ENCODE measurements at places on chromosomes 1 and 21.

DNA sequence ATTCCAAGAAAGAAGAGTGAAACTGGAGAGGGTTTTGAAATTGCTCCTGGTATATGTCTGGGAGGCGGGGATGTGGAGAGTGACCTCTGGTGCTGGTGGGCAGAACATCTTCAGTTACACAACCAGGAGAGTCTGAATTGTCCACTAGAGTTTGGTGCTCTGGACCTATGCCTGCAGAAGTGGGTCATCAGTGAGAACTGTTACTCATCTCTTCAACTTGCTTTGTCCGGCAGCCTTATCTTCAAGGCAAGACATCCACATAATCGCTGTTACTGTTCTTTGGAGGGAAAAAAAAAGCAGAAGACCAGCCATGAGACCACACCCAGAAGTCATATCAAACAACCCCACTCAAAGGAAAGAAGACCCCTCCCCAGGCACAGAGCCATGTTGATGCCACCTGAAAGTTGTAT, 14.9 kb downstream of the SH2D1B start:
- H3K27me3 ChIP-seq, result no peaks in the 10 kb centered on the region
- no peak for DNase-seq
- H3K36me3 ChIP-seq, result peaks cover 64% of the 10 kb centered on the region
- no peak overlapping the region for H3K27ac ChIP-seq
- H3K4me3 ChIP-seq, result no peak overlapping the region

- H3K27ac ChIP-seq, result no peak overlapping the region
- no peak for DNase-seq
- H3K27me3 ChIP-seq, result no peaks in the 10 kb centered on the region
- no peaks in the 10 kb centered on the region for H3K4me1 ChIP-seq
- no peak overlapping the region for H3K4me3 ChIP-seq
Measured at GRCh38 chr1:81887421-81888144, 86.8 kb downstream of the ADGRL2 start.

DNA sequence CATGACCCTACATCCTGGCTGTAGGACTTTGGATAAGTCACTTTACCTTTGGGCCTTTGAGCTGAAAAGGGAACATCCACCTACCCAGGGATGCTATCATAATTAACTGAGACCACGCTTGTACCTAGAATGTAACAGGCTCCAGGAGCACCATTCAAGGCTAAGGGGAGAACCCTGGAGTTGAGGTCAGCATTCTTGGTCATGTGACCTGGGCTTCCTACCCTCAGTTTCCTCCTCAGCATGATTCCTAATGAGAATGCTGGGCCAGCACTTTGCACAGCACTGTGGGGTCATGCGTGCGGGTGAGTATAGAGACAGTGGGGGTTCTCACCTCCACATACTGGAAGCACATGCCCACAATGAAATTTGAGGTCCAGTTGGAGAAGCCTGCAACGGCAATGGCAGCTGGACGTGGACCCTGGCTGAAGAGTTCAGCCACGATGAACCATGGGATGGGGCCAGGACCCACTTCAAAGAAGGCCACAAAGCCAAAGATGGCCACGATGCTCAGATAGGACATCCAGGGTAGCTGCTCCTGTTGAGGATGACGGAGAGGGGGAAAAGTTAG, 31.3 kb downstream of the SLC2A1 start:
- peaks cover 57% of the 10 kb centered on the region for H3K4me1 ChIP-seq
- peaks cover 56% of the 10 kb centered on the region for H3K36me3 ChIP-seq
- DNase-seq, result no peak
- H3K27me3 ChIP-seq, result no peaks in the 10 kb centered on the region

- no peak overlapping the region for H3K27ac ChIP-seq
- H3K4me1 ChIP-seq, result no peaks in the 10 kb centered on the region
- no peaks in the 10 kb centered on the region for H3K36me3 ChIP-seq
- no peaks in the 10 kb centered on the region for H3K27me3 ChIP-seq
Measured at GRCh38 chr1:247165674-247166073, 6.1 kb downstream of the ZNF124 start.

DNA sequence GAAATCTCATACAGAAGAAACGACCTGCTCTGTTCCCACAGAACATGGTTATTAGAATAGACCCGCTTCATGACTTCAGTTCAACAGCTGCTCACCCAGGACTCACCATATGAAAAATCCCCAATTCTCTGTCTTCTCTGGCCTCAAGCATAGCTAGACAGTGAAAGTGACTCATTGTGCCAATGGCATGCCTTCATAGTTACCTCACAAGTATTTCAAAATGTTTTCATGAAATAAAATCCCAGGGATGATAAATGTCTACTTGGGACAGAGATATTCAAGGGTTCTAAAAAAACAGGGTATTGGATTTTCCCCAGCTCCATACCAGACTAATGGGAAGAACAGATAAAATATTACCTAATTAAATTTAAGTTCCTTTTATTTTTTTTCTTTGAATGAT, 82.3 kb downstream of the NOTCH2 start:
- peaks cover 12% of the 10 kb centered on the region for H3K36me3 ChIP-seq
- peak overlapping the region; percentile 45 for H3K27ac ChIP-seq
- H3K4me3 ChIP-seq, result no peak overlapping the region
- DNase-seq, result peak; percentile 12

- H3K27ac ChIP-seq, result no peak overlapping the region
- H3K36me3 ChIP-seq, result peaks cover 5% of the 10 kb centered on the region
- no peak for DNase-seq
- no peak overlapping the region for H3K4me3 ChIP-seq
- H3K27me3 ChIP-seq, result no peaks in the 10 kb centered on the region
Measured at GRCh38 chr1:10082785-10083479, 50.2 kb downstream of the UBE4B start.

DNA sequence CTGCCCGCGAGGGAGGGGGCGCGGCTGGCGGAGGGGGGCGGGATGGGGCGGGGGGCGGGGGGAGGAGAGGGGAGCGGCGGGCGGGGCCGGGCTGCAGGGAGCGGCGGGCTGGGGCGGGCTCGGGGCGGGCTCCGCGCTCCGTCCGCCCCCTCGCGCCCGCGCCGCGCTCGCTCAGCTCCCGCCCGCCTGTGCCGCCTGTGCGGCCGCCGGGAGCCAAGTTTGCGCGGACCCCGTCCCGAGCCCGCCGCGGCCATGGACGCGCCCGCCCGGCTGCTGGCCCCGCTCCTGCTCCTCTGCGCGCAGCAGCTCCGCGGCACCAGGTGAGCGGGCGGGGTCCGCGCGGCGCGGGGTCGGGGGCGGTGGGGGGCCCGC, at the start of gene GABRD:
Gene GABRD (plus strand): TSS at position 174 of the 372 bp plus-strand sequence. CDS start 79 bp downstream, at position 253.
- DNase-seq, result no peak
- H3K4me3 ChIP-seq, result no peak within 1 kb of the TSS
- peaks cover 30% of the 10 kb centered on the region for H3K27me3 ChIP-seq
- no peaks in the 10 kb centered on the region for H3K36me3 ChIP-seq
- peaks cover 4% of the 10 kb centered on the region for H3K4me1 ChIP-seq

DNA sequence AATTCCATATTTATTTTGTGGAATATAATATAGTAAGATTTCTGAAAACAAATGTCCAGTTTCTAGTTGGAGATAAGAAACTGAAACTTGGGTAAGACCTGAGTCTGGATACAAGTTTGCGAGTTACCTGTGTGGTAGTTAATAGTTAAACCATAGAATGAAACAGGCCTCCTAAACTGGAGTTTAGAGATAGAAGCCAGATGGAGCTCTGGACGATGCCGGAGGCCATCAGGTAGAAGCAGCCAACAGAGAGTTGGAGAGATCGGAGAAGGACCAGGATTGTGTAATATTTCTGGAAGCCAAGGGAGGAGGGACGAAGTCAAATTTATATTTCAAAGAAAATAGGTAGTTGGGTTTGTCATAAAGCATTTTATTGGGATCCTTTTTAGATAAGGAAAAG, 45.1 kb downstream of the ARID1A start:
- no peaks in the 10 kb centered on the region for H3K27me3 ChIP-seq
- H3K27ac ChIP-seq, result no peak overlapping the region
- H3K4me1 ChIP-seq, result peaks cover 49% of the 10 kb centered on the region
- H3K4me3 ChIP-seq, result no peak overlapping the region
- peaks cover 46% of the 10 kb centered on the region for H3K36me3 ChIP-seq

DNA sequence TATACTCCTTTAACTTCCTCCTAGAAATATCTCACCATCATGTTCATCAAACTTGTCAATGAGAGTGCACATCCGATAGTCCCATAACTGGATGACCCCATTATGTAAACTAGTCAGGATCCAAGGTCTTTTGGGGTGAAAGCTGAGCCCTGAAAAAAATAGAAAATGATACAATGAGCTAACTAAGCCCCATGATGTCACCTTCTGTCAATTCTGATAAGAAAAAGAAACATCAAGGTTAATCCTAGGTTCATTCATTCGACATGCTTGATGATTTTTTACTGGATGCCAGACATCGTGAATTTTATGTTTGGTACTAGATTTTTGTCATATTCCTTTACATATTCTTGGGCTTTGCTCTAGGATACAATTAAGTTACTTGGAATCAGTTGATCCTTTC, 2.9 kb downstream of the COPA start:
- peaks cover 48% of the 10 kb centered on the region for H3K36me3 ChIP-seq
- no peak for DNase-seq
- H3K27me3 ChIP-seq, result no peaks in the 10 kb centered on the region
- H3K4me3 ChIP-seq, result no peak overlapping the region

GRCh38 chr1:181777812-181778211, 283.7 kb downstream of the ZNF648 start:
- no peak for DNase-seq
- H3K4me1 ChIP-seq, result no peaks in the 10 kb centered on the region
- H3K27me3 ChIP-seq, result no peaks in the 10 kb centered on the region
- no peaks in the 10 kb centered on the region for H3K36me3 ChIP-seq

DNA sequence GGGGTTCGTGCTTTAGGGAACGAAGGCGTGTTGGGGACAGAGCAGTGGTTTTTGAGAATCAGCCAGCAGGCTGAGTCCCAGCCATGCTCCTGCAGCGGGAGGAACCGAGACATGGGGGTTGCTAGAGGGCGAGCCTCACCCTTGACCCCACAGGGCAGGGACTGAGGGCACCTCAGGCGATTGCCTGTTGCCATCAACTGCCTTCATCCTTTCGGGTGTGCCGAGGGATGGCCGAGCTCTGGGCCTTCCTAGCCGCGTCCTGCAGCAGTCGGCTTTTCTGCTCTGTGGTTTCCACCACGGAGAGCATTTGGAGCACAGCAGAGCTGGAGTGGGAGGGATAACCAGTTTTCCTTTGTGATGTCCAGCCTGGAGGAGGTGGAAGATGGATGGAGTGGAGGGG, 13.3 kb downstream of the SPSB1 start:
- H3K27ac ChIP-seq, result no peak overlapping the region
- H3K4me3 ChIP-seq, result no peak overlapping the region
- no peaks in the 10 kb centered on the region for H3K36me3 ChIP-seq
- no peak for DNase-seq
- no peaks in the 10 kb centered on the region for H3K27me3 ChIP-seq
- peaks cover under 1% of the 10 kb centered on the region for H3K4me1 ChIP-seq

DNA sequence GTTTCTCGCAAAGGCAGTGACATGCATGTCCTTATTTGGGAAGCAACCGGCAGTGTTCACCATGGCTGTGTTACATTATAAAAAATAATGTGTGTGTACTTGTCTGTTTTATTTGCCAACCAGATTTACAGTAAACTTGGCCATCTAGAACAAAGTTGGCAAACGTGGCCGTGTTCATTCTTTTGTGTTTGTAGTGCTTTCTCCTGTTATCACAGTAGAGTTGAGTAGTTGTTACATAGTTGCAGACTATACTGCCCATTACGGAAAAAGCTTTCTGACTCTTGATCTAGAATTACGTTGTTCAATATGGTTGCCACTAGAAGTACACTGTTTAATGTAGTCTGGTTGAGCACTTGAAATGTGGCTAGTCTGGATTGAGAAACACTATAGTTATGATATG, 19.4 kb downstream of the SOAT1 start:
- peaks cover 27% of the 10 kb centered on the region for H3K36me3 ChIP-seq
- no peak overlapping the region for H3K27ac ChIP-seq
- DNase-seq, result no peak
- no peaks in the 10 kb centered on the region for H3K4me1 ChIP-seq
- no peaks in the 10 kb centered on the region for H3K27me3 ChIP-seq

DNA sequence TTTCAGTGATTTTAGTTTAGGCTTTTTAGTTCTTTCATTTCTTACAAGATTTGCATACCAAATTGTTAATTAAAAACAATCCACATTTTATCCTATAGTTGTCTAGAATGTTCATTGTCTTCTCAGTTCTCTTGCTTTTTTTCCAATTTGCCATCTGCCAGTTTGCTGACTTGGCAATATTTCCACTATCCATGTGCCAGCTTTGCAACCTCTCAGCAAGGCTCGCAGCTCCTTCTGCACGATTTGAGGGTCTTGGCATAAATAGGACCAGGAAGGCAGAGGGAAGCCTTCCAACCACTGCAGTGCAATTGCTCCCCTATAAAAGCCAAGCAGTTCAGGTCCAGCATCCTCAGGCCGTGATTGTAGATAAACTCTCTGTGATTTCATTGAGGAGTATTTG, 306.8 kb upstream of the FMN2 start:
- H3K27ac ChIP-seq, result no peak overlapping the region
- H3K4me1 ChIP-seq, result no peaks in the 10 kb centered on the region
- no peak overlapping the region for H3K4me3 ChIP-seq
- H3K36me3 ChIP-seq, result no peaks in the 10 kb centered on the region
- no peak for DNase-seq

Measured in natural killer cell (primary cell).